ENCODE measurements at places on chromosomes 16 and 17.

DNA sequence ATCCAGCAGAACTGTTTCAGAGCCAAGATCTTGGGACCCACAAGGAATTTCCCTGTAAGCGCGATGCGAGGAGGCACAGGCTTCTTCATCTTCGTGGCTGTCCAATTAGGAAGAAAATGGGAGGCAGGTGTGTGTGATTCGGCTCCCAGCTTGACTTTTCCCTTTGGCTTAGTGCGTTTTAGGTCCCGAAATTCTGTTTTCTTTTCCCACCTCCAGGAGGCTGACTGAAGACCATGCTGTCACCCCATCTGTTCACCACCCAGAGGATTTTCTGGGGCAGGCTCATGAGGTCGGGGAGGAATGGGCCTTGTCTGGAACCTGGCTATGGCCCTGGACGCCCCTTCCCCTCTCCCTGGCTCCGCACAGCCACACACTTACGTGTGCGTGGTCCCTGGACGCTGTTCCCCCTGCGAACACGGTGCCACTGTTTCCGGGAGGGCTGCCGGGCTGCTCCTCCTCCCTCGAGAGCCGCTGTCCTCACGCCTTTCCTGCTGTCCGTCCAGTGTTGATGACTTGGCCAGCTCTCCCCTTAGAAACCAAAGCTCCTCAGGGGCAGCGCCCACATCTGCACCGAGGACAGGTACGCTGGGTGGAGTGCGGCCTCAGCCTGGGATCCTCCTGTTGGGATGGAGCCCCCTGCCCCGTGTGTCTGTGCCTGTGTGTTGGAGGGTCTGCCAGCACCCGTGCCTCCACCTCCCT lies 2.7 kb upstream of the PABPN1L start:
- DNase-seq, result no peak

DNA sequence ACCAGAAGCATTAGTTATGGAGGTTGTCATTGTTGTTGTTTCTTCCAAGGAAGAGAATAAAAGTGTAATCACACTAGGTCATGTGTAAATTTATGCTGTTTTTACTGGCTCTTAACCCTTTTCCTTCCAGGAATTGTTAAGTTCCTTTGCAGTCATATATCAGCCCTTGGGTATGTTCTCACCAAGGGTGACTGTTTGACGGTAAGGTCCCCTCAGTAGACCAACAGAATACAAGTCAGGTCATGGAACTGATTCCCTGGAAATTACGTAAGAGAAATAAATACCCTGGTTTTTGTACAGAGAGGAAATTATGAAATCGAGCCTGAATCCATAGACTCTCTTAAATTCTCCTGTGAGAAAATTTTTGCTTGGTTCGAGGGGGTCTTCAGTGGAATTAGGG lies 11.2 kb upstream of the KCNJ2 start:
- no peak for DNase-seq

- DNase-seq, result no peak
Measured at GRCh38 chr17:16947470-16947869, 24.4 kb downstream of the TNFRSF13B start.

DNA sequence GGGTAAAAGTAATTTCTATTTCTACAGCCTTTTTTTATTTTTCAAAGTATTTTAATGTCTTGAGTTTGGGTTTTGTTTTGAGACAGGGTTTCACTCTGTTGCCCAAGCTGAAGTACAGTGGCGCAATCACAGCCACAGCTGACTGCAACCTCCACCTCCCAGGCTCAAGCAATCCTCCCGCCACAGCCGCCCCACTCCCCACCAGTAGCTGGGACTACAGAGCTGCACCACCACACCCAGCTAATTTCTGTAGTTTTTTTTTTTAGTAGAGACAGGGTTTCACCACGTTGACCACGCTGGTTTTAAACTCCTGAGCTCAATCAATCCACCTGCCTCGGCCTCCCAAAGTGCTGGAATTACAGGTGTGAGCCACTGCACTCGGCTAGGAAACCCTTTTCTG lies 44.0 kb downstream of the TUBD1 start:
- DNase-seq, result no peak

GRCh38 chr17:11138023-11138422 lies 103.0 kb upstream of the SHISA6 start:
- no peak for DNase-seq

- DNase-seq, result no peak
Measured at GRCh38 chr17:11805138-11805537, 192.1 kb downstream of the ZNF18 start.
